Large intestine (tissue), 12 donors: ENCODE measurements at places on chromosomes 5 and 9.

DNA sequence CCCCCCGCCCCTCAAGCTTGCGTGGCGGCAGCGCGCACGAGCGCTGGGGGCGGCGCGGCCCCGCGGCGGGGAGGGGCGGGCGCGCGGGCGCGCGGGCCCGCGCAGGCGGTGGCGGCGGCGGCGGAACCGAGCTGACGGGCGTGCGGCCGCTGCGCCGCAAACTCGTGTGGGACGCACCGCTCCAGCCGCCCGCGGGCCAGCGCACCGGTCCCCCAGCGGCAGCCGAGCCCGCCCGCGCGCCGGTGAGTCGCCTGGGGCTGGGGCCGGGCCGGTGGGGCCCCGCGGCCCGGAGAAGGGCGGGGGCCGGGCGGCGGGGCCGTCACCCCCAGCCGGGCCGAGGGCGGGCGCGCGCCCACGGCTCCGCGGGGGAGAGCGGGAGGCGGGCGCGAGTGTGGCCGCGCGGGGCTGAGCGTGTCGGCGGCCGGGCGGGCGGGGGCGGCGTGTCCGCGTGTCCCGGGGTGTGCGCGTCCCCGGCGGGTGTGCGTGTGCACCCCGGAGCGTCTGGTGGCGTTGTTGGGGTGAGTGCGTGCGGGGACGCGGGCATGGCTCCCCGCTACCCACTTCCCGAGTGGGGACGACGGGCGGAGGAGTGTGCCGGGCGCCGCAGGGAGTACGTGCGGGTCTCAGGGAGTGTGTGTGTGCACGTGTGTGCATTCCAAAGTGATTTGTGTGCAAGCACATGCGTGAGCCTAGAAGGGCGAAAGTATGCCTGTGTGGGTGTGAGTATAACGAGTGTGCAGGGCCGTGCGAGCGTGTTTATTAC, at the start of gene NEK6:
Gene NEK6, plus strand, starts transcription at position 106 of the 763 bp plus-strand sequence. CDS start 44,016 bp downstream, outside the sequence.
- no peak for DNase-seq

- no peak for DNase-seq
Measured at GRCh38 chr5:110335361-110336066, 391.0 kb downstream of the TMEM232 start.

DNA sequence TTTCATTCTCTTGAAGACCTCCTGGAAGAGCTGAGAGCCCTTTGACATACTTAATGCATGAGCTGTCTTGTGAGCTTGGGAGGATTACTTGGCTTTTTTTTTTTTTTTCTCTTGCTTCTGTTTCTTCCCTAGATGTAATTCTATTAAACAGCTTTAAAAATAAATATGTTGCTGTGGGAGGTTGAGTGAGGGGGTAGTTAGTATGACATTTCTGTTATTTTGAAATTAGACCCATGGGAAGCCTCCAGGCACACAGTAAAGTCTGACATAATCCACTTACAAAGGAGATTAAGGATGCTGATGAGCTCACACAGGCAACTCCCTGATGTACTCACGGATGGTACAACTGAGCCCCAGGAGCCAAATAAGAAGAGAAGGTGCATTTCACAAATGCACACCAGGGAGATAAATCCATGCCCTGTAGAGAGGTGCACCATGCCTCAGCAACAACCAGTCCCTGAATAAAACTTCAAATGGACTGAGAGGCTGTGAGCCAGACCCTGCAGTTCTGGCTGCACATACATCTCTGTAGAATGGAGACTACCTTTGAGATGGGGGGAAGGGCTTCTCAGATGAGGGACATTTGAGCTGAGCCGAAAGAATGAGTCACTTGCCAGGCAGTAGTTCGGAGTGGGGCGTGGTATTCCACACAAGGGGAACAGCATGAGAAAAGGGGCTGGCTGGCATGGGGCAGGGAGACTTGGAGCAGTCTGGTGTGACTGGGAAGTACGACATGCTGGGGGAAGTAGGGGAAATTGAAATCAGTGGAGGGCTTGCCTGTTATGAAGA, 68.7 kb downstream of the ACTL7B start:
- DNase-seq, result no peak

DNA sequence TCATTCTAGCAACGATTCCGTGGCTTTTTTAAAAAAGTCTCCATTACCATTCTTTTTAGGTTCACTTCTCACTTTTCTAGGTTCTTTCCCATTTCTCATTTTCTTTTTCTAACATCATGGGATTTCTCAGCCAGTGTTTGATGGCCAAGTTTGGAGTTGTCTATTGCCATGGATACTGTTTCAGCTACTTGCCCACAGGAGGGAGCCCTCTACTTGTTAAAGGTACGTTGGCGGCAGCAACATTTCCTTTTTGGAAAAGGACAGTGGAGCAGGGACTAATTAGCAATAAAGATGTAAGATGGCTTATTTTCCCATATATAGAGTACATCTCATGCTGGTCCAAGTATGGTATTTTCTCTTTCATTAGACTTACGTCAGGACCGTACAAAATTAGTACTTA, 2257.5 kb upstream of the C9orf72 start:
- DNase-seq, result peak; percentile 19

- DNase-seq, result peak; percentile 68
Measured at GRCh38 chr9:109498195-109499092, at the start of gene PTPN3. Gene PTPN3 (minus strand): TSS chr9:109498307. CDS start chr9:109463434, 34,873 bp downstream.

DNA sequence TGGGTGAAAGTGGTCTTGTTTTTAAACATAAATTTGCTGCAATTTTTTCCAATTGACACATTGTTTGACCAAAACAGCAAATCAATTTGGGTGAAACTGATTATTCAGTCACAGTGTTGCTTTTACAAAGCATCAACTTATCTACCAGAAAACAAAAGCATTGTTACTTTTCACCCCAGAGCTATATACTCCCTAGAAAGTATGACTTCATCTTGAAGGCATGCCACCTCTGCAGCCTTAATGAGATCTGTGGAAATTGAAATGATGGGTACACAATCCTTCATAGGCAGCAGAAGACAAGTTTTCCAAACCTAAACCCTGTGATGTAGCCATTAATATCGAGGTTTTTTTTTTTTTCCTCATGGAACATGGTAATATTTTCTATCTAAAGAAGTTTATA, 615.9 kb downstream of the CHSY3 start:
- DNase-seq, result no peak

DNA sequence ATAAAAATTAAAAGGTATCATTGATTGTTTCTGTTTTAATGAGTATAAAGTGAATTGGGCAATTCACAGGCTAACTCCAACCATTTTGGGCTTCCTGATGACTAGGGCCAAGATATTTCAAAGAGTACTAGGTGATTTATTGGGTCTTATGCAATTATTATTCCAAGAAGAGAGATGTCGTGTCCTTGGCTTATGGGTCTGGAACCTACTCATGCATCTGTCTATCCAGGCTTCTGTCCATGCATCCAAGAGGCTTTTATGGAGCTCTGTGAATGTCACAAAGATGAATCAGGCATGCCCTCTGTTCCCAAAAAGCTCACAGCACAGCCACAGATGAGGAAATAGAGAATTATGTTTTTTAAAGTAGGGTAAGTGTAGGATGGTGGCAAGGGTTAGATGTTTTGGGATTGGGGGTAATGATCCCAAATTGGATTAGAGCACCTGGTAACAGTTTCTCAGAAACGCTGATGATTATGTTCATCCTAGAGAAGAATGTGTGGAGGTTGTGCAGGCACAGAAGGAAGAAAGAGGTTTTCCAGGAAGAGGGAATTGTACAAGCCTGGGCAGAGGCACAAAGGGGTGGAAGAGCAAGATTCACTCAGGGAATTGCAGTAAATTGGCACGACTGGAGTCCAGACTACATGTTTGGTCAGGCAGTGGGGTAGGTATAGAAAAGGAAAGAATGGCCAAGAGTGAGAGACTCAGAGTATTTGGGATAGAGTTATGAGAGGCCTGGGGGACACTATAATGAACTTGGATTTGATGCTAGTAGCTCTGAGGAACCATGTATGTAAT, 83.0 kb upstream of the TNC start:
- DNase-seq, result no peak

DNA sequence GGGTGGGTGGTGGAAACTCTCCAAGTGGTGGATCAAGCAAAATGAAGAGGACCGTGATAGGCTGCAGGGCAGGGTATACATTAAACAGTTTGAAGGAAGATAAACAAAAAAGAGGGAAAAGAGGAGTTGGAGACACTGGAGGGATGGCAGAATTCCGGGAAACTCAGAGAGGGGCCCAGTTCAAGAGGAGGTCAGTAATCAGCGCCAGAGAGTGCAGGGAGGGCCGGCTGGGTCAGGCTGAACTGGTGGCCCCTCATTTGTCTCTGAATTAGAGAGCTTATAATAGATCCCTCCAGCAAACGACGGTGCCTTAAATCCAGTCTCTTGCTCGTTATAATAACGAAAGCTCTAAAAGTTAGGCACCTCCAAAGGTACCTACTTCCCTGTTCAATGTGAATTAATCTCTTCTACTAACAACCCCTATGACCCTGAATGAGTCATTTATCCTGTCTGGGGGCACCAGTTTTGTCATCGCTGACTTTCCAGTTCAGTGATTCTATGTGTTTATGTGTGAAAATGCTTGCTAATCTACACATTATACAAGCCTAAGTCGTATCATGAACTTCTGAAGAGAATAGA, 2.4 kb upstream of the ZSWIM6 start:
- peak; percentile 47 for DNase-seq

- no peak for DNase-seq
Measured at GRCh38 chr5:146043722-146044121, 61.7 kb downstream of the PLAC8L1 start.

- no peak for DNase-seq
Measured at GRCh38 chr9:68923480-68923879, 90.4 kb downstream of the PRKACG start.

GRCh38 chr9:133979273-133979920, 12.7 kb downstream of the VAV2 start:
- DNase-seq, result peak; percentile 41

DNA sequence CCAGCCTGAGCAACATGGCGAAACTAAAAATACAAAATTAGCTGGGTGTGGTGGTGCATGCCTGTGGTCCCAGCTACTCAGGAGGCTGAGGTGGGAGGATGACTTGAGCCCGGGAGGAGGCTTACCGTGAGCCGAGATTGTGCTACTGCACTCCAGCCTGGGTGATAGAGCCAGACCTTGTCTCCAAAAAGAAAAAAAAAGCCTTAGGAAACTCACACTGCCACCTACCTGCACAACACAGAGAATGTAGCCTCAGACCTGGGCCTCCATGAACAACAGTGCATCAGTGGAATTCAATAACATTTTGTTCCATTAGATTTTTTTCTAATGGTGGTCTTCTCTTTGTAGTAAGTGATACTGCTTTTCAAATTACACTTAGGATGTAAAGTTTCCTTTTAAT, 63.8 kb upstream of the RARS1 start:
- peak; percentile 20 for DNase-seq

- DNase-seq, result no peak
Measured at GRCh38 chr5:23930985-23931384, 423.6 kb downstream of the PRDM9 start.

- no peak for DNase-seq
Measured at GRCh38 chr9:105502276-105502675, 54.4 kb downstream of the FSD1L start.

- DNase-seq, result no peak
Measured at GRCh38 chr9:137757613-137758029, 120.0 kb upstream of the CACNA1B start.

DNA sequence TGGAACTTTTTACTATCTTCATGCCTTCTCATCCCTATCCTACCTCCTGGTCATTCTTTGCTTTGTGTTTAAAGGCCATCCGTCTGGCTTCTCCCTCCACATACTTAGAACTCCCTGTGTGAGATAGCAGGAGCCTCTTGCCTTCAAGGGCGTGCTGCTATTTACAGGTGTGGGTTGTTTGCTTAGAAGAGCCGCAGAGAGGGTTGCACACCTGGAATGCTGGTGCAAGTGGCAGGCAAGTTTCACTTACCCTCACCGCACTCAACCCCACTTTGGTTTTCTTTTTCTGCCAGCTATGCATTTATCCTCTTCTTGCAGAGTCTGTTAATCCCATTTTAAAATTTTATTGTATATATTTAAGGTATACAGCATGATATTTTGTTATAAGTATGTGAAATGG, 12.6 kb downstream of the SKP2 start:
- DNase-seq, result no peak

DNA sequence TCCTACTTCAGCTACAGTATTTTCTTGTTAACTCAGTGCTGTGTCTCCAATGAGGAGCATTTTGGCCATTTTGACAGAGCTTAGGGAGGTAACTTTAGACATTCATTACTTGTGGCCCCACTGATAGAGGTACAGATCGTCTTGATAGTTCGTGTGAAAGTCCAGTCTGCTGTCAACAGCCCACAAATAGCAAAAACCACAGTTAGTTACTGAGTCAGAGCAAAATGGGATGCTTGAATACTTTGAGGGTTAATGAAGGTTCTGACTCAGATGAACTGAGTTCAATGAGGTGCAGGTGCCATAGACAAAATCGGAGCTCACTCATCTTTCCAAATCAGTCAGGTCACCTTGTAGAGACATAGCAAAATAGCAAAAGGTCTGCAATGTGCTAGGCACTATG, 163.1 kb upstream of the TLE4 start:
- no peak for DNase-seq

- DNase-seq, result no peak
Measured at GRCh38 chr9:80125731-80126264, 554.0 kb downstream of the TLE4 start.

GRCh38 chr5:57859626-57860025, 377.0 kb upstream of the ACTBL2 start:
- DNase-seq, result no peak

DNA sequence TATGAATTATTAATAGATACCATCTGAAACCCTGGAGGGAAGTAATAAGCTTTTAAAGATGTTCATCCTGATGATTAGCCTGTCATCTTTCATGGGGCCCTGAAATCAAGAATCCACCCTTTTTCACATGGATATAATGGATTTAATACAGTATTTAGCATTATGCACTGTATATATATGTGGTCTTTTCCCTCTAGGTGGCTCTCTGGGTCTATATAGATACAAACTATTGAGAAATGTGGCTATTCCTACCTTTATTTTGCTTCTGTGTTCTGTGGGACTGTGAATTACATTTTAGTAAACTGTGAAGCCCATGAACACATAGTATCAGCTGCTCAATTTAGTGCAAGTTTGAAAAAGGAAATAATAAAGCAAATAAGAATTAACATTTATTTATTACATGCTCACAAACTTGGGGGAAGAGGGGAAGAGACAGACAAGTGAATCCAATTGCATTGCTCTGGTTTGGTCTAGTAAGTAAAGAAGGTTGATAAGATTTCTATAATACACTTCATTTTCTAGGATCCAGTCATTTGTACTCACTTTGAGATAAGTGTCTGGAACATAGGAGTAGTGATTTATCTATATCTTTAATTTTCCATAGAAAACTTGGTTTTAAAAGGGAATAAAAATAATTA, 112.2 kb downstream of the SCAMP1 start:
- no peak for DNase-seq

GRCh38 chr9:37410969-37411785, 11.3 kb upstream of the GRHPR start:
- peak; percentile 78 for DNase-seq
